Neural progenitor cell (in vitro differentiated cells): ENCODE measurements at places on chromosomes 13 and 19.

DNA sequence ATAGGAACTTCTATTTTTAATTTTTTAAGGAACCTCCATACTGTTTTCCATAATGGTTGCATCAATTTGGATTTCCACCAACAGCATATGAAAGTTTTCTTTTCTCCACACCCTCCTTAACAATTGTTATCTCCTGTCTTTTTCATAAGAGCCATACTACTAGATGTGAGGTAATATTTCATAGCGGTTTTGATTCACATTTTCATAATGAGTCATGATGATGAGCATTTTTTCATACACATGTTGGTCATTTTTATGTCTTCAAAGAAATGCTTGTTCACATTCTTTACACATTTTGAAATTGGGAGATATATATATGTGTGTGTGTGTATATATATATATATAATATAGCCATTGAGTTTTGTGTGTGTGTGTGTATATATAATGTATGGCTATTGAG lies 420.3 kb upstream of the PCDH9 start:
- no peak for DNase-seq

- DNase-seq, result no peak
Observed at GRCh38 chr13:49690133-49690994, 922 bp downstream of the EBPL start.

DNA sequence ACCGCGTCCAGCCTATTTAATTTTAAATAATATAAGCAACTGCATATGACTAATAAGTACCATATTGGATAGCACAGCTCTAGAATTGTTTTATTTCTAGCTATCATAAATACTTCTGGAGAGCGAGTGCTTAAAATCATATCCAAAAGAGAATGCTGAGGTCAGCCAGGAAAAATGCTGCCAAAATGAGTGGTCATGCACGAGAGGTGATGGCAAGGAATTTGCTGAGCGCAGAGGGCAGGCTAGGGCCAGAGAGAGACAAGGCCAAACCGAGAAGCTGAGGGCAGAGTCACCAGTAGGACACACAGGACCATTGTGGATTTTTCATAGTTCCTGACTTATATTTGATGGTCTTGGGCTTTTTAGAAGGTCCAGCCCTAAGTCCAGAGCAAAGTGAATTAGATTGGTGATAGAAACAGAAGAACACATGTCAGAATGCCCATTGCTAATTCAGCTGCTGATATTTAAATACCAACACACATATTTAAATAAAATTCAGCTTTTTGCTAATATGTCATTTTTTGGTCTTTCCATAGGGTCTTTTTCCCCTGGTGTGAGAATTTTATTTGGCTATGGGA lies 33.6 kb upstream of the UBL3 start:
- DNase-seq, result no peak

GRCh38 chr19:7545300-7545699 lies 9.8 kb downstream of the PNPLA6 start:
- DNase-seq, result no peak
